ENCODE measurements at places on chromosomes 2 and 18.

DNA sequence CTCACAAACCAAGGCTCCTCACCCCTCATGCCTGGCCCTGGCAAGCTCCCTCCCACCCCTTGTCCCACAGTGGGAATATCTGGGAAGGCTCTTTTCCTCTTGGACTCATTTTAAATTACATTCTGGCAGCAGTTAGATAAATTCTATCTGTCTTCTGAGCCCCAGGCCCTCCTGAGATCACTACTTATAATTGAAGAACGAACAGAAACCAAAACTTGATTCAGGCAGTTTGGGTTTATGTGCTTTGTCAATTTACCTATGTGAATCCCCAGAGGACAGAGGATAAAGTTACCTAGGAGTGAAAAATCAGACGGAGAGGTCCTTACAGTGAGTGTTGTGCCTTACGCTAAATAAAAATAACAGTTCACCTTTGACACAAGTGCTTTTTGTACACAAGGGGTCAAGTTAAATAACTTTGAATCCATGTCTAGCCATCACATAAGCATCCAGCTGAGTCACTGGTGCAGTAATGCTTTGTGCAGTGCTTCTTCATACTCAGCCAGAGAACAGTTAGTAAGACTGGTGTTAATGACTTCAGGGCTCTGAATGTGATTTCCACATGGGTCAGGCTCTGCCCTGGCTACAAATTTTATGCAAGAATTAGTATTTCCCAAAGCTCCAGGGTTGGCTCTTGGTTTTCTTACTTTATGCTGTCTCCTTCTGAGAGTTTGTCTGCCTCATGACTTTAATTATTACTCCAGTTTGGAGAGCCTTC is 329.3 kb downstream of the INSIG2 start:
- DNase-seq = no peak

DNA sequence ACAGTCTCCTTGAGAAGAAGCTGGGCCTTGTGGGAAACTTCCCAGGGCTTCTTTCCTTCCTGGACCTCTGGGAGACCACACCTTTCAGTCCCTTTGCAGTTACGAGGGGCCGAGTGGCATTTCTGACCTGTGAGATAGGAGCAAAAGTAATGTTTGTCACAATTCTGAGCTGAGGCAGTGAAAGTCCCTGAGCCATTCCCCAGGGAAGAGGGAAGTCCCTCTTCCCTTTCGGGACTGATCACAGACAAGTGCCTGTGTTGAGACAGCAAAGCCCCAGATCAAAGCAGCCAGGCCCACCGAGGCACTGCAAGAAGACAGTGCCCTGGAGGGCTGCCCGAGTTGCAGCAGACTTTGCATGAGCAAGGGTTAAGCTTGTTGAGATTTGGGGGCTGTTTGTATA is 41.9 kb downstream of the RHOB start:
- no peak for DNase-seq

- no peak for DNase-seq
These were observed 114.9 kb downstream of the GALNT13 start for GRCh38 chr2:153986488-153987229.

GRCh38 chr2:225022188-225022587 is 20.1 kb downstream of the DOCK10 start:
- DNase-seq = no peak

DNA sequence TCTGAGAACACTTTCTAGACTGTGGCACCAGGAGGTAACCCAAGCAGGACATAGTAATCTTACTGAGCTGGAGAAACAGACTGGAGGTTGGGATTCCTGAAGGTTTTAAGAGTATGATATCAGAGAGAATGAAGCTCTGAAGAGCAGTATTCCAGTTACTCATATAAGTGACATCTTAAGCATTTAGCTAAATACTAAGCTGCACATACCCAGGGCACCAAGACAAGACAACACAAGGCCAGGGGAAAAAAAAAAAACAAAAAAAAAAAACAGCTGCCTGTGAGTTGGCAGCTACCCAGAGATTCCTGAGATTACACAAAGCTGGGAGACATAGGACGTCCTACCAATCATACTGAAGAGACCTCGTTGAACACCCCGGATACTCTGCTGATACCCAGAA is 175.8 kb downstream of the SRBD1 start:
- DNase-seq = no peak

GRCh38 chr18:55477499-55477859 is 110.5 kb downstream of the TCF4 start:
- DNase-seq = no peak

- peak; percentile 12 for DNase-seq
These were observed 92.9 kb downstream of the MREG start for GRCh38 chr2:215920244-215921100.

DNA sequence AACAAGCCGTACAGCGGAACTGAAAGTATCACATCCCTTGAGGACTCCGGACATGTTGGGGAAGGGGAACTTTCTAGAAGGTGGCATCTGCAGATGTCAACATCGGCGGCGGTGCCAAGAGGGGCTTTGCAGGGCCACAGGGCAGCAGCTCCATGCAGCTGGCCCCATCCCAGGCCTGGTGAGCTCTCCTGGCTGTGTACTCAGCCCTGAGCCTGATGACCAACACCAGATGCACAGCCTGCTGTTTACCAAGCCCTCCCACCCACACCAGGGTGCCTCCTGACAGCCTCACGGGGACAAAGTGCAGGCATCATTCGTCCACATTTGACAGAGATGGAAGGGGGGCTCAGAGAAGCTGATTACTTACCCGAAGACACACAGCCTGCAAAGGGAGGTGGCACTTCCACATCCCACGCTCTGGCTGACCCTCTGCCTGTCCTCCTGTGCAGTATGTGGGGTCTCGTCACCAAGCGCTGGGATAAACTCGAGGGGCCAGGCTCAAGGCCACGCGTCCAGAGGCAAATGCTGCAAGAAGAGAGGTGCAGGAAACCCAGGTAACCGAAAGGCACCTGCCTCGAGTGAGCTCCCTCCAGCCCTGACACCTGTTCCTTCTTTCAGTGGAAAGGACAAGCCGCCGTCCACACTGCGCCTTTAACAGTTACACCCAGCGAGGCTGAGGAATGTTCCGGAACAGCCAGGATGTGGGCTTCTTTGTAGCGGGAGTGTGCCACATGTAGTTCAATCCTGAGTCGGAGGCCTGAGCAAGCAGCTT is 69.0 kb upstream of the ASAP2 start:
- DNase-seq = no peak

DNA sequence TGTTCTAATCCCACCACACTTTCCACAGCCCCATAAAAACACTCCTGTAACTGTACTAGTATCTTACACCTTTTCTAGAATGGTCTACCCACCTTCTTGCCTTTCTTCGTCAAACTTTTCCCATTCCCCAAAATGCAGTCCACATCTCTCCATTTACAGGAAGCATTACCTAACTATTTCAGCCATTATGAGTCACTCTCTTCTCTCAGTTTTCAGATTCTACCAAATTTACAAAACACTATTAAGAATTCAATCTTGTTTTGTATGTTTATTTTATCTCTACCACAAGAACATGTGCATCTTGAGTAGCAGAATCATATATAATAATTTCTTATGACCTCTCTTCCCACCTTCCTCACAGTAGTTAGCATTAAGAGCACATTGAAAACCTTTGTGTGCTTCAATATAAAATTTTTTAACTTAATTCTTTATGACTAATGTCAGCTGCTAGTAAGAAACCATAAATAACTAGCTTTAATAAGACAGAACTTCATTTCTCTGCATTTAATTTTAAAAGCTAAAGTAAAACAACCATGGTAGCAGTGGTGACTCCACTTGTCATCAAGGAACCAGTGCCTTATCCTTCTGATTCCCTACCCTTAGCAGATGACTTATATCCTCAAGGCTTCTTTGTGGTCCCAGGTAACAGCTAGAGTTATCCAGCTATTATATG is 56.6 kb upstream of the MAP2 start:
- DNase-seq = no peak

DNA sequence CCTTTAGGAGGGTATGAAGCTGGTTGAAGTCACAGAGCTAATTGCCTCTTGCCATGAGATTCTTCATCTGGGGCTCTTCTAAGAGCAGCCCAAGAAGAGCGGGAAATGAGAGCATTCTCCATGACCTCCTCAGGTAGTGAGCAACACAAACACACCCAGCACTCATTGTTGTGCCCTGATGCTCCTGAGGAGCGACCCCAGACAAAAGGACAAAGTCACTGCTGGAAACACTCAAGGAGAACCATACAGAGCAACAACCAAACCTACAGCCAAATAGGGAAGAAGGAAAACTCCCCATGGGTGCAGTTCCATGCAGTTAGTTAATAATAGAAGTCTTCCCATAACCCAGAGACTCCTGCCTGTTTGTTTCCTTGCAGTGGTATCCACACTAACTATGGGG is 426.0 kb upstream of the CRIM1 start:
- no peak for DNase-seq

DNA sequence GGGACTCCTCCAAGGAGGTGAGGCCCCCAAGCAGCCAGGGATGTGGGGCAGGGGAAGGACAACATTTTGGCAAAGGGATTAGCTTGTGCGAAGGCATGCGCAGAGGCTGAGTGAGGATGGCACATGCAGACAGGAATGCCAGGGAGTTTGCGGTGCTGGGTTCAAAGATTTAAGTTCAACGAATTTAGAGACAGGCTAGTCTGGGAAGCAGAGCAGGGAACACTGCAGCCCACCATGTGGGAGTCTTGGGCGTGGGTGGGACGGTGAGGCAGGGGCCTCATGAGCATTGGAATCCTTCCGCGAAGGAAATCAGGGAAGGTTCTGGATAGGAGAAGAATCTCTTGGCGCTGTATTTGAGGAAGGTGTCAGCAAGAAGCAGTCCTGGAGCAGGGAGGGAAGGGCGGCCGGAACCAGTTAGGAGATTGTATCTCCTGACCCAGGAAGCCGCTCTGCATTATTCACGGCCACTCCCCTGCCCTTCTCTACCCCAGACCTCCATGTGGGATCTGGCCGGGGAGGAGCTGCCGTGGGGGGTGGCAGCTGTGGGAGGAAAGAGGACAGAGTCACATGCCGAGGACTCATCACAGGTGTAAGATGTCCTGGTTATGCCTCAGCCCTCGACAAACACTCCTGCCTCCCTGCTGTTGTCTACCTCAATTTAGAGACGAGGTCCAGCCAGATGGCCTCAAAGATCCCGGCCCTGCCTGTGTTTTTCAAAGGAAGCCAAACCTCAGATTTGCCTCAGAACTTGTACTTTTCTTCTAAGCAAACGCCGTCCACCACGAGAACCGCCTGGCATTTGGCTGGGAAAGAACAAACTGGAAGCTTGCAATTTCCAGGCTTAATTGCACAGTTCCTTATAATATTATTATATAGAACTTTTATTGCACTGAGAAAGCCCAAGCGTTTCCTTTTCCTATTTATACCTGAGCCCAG is 123.7 kb upstream of the SMAD2 start:
- DNase-seq = no peak

GRCh38 chr2:48733067-48733503 is 22.4 kb downstream of the LHCGR start:
- DNase-seq = no peak

DNA sequence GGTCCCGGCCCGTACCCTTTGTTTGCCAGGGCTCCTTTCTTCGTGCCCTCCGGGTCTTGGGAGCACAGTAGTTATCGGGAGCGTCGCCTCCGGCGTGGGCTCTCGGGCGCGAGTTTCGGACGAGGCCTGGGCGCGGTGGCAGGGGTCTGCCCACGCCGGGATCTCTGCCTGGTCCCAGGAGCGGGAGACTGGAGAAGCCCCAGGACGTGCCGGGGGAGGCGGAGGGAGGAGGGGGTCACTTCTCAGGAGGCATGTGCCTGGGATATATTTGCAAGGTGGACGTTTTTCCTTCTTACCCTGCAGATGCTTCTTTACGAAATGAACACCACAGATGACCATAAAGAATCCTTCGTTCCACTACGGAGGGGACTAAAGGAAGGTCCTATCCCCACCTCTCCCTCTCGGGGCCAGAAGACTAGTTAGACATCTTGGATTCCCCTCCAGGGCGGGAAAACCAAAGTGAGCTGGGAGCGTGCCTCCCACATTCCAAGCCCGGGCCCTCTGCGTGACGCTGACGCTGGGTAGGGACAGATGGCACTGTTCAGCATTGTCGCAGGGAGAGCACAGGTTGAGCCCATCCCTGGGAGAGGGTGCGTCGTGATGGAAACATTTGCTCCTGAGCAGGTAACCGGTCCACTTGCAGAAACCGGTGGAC is 483 bp upstream of the FHL2 start:
- no peak for DNase-seq

DNA sequence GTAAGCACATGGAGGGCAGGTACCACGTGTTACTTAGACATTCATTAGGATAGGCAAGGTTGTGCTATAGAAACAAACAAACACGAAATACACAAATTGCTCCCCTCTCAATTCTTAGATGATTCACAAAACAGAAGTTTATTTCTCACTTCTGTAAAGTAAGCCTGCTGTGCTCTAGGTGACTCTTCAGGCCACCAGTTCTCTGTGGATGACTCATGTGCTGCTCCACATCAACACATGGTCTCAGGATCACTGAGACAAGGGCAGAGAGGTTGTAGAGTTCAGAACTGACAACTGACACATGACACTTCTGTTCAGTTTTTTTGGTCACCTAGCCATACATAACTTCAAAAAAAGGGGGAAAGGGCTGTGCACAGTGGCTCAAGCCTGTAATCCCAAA is 70.6 kb downstream of the DAW1 start:
- no peak for DNase-seq
